ENCODE measurements at places on chromosomes 6 and 20.

DNA sequence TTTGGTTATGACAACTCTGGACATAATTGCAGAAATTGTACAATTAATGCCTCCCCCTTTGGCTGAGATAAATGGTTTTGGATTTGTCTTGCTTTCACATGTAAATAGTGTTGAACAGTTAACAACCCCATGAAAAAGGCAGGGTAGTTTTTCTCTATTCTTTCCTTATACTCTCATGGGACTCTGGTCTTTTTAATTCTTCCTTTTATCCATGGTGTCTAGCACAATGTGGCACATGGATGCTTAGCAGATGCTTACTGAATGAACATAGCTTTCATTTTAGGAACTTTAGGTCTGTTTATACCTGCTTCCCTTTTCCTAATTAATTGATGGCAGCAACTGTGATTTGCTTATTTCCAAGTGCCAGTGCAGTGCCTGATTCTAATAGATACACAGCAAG, 75.6 kb downstream of the NCOA3 start:
- no peak for DNase-seq

GRCh38 chr6:36414481-36414880, 27.0 kb upstream of the ETV7 start:
- DNase-seq = no peak

DNA sequence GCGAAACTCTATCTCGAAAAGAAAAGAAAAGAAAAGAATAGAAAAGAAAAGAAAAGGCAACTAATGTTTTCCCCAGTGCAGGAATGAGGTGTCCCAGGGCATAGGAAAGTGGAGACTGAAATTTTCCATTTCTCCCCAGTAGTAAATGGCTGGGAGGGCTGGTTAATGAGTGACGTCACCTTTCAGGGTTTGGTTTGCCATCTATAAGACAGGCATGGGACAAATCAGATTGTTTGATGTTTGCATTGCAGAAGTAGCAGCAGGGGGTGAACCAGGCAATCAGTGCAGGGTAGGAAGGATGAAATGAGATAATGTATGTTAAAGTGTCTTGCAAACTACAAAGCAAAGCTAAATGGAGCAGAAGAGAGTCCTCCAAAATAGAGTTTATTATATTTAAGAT, 533.4 kb downstream of the PKHD1 start:
- DNase-seq = no peak

DNA sequence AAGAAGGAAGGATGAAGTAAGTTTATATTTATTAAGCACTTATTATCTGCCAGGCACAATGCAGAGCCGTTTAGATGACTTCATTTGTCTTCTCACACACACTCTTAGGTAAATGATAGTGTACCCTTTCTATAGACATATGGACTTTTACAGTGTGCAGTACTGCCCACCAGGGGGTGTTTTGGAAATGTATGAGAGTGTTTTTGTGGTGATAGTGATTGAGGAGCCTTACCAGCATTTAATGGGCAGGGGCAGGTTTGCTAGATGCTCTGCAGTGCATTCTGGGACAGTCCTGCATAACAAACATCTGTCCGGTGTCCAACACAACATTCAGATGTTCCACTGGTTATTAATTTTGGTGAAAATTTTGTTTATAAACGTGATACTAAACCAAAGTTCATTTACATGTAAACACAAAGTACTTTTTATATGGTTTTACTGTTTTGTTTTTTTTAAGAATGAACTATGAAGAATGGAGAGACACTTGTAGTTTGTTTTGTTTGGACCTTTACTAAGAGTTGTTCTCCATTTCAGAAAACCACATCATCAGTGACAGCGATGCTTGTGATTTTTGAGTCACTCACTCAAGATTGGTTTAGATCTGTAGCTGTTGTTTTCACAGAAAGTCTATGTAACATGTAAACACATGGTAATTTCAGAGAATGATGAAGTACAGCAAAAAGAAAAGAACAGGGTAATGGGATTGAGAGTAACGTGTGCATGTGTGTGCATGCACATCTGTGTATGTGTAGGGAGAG, 19.9 kb downstream of the KCNS1 start:
- DNase-seq = no peak

GRCh38 chr20:63750807-63751470, 11.4 kb downstream of the SLC2A4RG start:
- peak; percentile 52 for DNase-seq

GRCh38 chr6:53189554-53189953, 40.9 kb upstream of the GCM1 start:
- no peak for DNase-seq

- DNase-seq = no peak
Observed at GRCh38 chr20:45940053-45940452, 5.6 kb downstream of the PCIF1 start.

GRCh38 chr6:147769496-147770087, 261.1 kb downstream of the SAMD5 start:
- DNase-seq = no peak

- no peak for DNase-seq
Observed at GRCh38 chr6:142238881-142239280, 62.9 kb upstream of the ADGRG6 start.

GRCh38 chr6:84867521-84867920, 103.1 kb upstream of the TBX18 start:
- DNase-seq = no peak

GRCh38 chr6:162681447-162681846, 46.1 kb downstream of the PRKN start:
- no peak for DNase-seq

- no peak for DNase-seq
Observed at GRCh38 chr6:33809594-33809993, 5.8 kb upstream of the MLN start.

DNA sequence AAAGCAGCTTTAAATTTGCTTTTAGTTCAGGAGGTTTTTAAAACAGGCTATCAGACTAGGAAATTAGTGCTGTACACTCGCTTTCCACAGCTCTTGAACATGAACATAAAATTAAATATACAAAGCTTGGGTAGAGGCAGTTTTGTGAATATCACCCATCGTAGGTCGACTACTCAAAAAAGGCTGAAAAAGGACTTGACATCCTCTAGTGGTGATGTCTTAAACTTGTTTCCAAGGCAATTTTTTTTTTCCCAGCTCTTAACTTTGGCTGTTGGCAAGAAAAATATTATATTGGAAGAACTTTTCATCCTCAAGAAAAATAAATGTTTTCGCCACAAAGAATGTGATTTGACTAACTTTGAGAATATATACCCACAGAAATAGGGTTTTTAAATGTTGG, 2.9 kb downstream of the MAP7 start:
- DNase-seq = no peak

- DNase-seq = no peak
Observed at GRCh38 chr20:41213150-41213820, 75.9 kb downstream of the PLCG1 start.

GRCh38 chr6:52262620-52263344, 18.5 kb upstream of the IL17F start:
- DNase-seq = no peak

- DNase-seq = no peak
Observed at GRCh38 chr20:16313917-16314316, 259.3 kb downstream of the KIF16B start.

- no peak for DNase-seq
Observed at GRCh38 chr6:51675020-51675921, 412.1 kb downstream of the PKHD1 start.

GRCh38 chr20:57450931-57451330, 59.7 kb downstream of the RBM38 start:
- no peak for DNase-seq

DNA sequence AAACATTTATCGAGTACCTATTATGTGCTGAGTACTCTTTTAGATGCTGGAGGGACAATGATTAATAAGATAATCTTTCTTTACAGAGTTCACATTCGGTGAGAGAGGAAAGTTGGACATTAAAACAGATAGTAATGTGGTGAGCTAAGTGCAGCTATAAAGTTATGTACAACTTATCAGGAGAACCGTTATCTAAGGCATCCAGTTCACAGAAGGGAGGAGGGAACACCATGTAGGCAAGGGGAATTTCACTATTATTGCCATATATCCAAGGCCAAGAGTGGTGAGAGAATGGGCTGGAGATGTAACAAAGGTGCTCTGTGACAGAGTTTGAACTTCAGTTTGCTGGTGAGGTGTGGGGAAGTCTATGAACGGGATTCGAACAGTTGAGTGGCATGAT, 105.8 kb downstream of the CARMIL1 start:
- DNase-seq = no peak

DNA sequence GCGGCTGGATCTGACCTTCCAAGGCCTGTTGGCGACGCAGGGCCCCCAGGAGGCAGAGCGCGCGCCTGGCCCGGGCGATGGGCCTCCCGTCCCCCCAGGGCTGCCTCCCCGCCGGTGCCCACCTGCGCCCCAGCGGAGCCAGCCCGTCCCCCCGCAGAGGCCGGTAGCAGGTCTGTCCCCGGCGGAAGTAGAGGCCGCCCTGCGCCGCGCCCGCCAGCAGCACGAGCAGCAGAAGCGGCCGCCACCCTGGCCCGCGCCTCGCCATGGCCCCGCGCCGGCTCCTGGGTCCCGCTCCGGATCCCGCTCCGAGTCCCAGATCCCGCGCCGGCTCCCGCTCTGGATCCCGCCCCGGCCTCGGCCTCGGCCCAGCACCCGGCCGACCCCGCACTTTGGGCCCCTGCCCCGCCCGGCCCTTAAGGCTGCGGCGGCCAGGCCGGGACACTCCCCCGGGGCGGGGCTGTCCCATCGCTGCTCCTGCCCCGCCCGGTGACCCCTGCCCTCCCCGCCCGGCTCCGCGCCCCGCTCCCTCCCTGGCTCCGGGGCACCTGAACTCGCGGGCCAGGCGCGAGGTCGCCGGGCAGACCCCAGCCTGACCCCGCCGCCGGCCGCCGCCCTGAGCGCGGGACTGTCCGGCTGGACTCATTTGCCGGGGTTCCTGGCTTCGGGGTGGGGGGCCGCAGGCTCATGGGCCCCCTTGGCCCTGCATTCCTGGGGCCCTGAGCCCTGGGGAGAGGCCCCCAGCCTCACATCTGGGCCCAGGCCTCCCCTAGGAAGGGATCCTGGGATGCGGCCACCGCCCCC, at the start of gene CTSZ:
TSS of gene CTSZ (minus strand) at position 391 of the 801 bp plus-strand sequence. CDS start at position 265, 126 bp downstream.
- DNase-seq = peak; percentile 45

- DNase-seq = no peak
Observed at GRCh38 chr20:49624317-49624716, 56.4 kb upstream of the PTGIS start.

- no peak for DNase-seq
Observed at GRCh38 chr6:82458147-82458546, 94.5 kb downstream of the TPBG start.

DNA sequence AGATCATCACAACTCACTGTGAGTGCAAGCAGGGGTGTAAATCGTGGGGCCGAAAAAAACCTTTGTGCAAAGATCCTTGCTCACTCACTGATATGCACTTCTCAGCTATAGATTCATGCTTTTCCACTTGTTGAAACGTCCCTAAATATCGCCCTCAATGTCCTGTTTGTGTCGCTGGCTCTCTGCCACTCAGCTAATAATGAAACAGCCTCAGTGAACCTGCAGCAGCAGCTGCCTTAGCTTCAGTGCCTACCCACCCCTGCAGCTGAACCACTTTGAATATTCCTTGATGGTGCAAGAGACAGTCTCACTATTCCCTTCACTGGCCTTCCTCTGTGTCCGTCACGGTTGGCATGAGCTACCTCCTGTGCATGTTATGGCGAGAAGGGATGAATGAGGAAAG, 128.9 kb upstream of the NAA20 start:
- DNase-seq = no peak

DNA sequence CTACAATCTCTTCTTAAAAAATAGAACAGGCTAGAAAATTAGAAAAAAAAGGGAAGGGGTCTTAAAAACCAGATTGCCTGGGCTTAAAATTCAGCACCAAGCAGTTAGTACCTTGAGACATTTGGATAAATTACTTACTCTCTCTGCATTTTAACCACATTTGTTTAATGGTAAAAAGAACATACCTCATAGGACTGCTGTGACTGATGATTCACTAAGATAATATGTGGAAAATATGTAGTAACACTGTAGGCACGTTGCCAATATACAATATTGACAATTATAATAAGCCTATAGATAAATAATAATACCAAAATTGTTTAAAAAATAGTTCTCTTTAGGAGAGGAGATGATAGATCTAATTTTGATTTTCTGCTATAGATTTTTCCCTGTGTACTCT, 750.4 kb downstream of the TENT5A start:
- no peak for DNase-seq

GRCh38 chr6:37171970-37172812, 2.2 kb downstream of the PIM1 start:
- DNase-seq = peak; percentile 94

DNA sequence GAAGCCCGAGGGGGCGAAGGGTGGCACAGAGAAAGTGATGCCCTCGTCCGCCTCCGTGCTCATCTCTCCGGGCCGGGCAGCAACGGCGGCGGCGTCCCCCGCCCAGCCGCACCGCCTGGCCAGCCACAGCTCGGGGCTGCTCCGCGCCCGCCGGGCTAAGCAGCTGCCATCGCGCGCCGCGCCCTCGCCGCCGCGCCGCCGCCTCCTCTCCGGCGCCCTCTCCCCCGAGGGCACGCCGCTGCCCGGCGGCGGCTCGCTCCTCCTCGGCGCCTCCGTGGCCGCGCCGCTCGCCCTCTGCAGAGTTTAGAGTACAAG, 225 bp downstream of the MAP3K5 start:
- no peak for DNase-seq

GRCh38 chr20:49563015-49563980, 4.6 kb downstream of the PTGIS start:
- DNase-seq = no peak

DNA sequence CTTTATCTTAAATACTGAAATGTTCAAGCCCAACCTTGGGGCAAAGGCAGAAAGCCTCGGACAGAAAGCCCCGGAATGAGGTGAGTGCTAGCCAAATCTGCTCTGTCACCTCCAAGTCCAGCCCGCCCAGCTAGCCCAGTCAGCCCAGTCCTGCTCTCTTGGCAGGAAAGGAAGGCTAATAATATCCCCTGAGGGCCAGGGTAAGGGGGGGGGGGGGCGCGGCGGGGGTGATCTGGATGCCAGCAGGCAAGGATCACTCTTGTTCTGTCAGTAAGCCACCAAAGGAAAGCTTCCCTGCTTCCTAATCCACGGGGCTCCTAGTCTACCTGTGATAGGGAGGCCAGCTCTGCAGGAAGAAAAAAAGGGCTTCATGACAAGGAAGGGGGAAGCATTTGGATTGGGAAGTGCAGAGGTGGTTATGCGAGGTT, 1.1 kb downstream of the NDRG3 start:
- no peak for DNase-seq

- DNase-seq = no peak
Observed at GRCh38 chr6:34676140-34676539, 20.4 kb downstream of the ILRUN start.

Data from stimulated activated naive CD8-positive, alpha-beta T cell treated with anti-CD3 and anti-CD28 coated beads, Interleukin-15, amount 100 ng/mL, for 72 hours (primary cell).